ENCODE measurements at places on chromosomes 13 and 19.

DNA sequence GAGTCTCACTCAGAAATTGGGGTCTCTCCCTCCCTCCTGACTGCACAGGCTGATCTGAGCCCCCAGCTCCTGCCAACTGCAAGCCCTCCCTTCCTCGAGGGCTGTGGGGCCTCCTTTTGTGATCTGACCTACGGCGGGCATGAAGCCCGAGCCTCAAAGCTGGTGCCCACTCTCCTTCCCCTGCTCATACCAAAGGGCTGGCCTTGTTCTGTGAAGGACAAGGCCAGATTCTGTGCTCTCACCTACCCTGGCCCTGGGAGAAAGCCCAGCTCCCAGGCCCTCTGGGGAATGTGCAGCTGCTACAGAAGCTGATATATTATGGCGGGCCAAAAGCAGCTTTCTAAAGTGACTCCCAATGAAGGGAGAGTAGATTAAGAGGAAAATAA lies 9.0 kb upstream of the ECH1 start:
- DNase-seq: no peak

DNA sequence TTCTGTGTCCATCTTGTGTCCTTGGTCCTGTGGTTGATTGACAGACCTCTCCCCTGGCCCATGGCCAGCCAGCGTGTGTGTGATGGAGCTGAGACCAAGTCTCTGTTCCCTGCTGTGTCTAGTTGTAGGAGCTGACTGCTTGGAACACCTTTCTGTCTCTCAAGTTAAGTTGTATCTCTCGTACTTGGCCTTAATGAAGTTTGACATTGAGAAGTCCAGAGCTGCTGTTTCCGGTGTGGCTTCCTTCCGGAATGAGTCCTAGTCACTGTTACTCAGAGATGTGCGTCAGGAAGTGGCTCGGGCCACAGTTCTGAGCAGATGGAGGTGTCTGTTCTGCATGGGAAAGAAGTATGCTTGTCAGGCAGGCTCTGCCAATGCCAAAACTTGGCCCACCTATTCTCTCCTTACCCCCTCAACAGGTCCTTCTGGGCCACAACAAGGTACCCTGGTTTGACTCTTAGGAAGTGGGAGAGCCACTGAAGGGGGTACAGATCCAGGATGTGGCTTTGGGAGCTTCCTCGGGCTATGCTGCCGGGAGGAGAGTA lies 54.3 kb downstream of the GATAD2A start:
- DNase-seq: peak; percentile 34

- no peak for DNase-seq
Measured at GRCh38 chr19:2294687-2295335, 12.8 kb upstream of the PEAK3 start.

DNA sequence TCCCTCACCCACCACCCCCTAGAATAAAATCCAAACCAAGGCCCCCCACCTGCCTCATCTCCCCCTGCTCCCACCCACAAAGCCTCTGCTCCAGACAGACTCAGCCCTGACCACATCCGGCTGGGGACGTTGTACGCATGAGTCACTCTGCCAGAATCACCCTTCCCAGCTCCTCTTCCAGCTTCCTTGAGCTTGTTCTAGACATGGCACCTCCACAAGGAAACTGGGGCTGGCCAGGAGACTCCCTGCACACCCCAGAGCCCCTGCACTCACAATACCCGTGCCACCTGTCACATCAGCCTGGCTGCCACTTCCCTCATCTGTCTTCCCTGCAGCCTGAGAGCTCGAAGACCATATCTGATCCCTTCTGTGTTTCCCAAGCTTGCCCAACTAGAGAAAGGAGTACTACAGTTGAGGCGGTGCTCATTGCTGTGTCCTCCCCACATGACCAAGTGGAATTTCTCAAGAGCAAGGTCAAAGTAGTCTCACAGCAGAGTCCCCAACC lies 9.7 kb downstream of the DEDD2 start:
- DNase-seq: no peak

- DNase-seq: no peak
Measured at GRCh38 chr19:38544569-38545315, 73.0 kb downstream of the MAP4K1 start.

GRCh38 chr13:26847281-26847680 lies 86.7 kb upstream of the GPR12 start:
- DNase-seq: no peak

DNA sequence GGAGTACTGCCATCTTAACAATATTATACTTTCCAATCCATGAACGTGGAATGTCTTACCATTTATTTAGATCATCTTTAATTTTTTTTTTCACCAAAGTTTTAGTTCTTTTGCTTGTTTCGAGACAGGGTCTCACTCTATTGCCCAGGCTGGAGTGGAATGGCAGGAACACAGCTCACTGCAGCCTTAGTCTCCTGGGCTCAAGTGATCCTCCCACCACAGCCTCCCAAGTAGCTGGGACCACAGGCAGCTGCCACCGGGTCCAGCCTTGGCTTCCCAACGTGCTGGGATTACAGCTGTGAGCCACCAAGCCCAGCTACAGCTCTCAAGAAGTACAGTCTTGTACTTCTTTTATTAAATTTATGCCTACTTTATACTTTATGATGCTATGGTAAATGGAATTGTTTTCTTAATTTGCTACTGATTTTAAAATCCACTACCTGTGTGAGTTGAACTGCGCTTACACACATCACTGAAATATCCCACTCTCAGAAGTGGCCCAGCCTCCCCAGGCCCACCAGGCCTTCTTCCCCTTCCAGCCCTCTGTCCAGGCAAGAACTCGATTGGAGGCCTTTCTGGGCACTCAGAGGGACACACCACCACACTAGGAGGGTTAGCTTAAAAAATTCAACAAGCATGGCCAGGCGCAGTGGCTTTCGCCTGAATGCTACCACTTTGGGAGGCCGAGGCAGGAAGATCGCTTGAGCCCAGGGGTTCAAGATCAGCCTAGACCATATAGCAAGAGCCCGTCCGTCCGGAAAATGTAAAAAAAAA lies 1.0 kb upstream of the PGLS start:
- no peak for DNase-seq

GRCh38 chr19:2547721-2548120 lies 71.8 kb downstream of the GADD45B start:
- no peak for DNase-seq

GRCh38 chr13:38980750-38981078 lies 9.9 kb downstream of the STOML3 start:
- no peak for DNase-seq

GRCh38 chr19:45623984-45624383 lies 15.2 kb downstream of the EML2 start:
- no peak for DNase-seq

DNA sequence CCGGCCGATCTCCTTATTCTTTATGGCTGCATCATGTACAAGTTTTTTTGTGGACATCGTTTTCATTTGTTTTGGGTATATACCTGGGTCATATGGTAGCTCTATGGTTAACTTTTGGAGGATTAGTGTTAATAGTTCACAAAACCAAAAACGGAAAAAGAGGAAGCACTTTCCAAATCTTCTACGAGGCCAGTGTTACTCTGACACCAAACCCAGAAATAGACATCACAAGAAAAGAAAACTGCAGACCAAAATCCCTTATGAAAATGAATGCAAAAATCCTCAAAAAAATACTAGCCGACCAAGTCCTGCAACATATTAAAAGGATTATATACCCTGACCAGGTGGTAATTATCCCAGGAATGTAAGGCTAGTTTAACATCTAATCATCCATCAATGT lies 29.8 kb downstream of the ADGRE2 start:
- no peak for DNase-seq

DNA sequence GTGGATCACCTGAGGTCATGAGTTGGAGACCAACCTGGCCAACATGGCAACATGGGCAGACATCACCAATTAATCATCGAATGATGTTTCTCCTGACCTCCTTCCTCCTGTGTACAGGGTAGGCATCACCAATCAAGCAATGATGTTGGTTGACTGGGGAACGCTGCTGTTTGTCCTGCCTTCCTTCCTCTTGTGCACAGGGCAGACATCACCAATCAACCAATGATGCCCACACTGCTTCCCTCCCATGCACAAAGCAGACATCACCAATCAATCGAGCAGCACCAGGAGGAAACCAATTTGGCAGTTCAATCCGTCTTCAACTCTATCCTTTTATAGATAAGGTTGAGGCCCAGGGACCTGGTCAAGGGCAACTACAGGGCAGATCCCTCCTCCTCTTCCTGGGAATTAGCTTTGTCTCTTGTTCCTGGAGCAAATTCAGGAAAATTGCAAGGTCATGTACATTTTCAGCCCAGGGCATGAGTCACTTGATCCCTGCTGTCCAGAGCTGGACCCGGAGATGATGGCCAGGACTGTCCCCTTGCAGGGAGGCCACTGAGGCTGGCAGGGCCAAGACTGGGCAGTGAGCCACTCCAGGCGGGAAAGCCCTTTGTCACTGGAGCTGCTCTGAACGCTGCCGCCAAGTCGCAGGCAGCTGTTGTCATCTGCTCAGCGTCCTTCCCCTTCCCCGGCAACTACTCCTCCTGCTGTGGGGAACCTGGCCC lies 5.3 kb upstream of the CSNK1G2 start:
- no peak for DNase-seq

DNA sequence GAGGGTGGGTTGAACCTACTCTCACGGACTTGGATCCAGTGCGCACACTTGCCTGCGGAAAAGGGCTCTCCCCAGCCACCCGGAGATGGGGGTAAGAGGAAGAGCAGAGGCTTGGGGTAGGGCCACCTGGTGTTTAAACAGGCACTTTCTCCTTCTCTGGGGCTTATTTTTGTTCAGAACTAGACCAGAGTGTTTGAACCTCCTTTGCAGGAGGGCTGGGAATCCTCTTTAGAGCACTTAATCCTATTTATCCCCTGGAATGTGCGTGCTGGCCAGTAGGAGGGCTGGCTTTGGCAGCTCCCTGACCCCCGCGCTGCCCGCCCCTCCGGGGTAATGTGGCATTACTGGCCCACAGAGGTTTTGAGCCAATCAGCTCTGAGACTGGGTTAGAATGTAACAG lies 2.0 kb downstream of the RGS9BP start:
- DNase-seq: no peak

DNA sequence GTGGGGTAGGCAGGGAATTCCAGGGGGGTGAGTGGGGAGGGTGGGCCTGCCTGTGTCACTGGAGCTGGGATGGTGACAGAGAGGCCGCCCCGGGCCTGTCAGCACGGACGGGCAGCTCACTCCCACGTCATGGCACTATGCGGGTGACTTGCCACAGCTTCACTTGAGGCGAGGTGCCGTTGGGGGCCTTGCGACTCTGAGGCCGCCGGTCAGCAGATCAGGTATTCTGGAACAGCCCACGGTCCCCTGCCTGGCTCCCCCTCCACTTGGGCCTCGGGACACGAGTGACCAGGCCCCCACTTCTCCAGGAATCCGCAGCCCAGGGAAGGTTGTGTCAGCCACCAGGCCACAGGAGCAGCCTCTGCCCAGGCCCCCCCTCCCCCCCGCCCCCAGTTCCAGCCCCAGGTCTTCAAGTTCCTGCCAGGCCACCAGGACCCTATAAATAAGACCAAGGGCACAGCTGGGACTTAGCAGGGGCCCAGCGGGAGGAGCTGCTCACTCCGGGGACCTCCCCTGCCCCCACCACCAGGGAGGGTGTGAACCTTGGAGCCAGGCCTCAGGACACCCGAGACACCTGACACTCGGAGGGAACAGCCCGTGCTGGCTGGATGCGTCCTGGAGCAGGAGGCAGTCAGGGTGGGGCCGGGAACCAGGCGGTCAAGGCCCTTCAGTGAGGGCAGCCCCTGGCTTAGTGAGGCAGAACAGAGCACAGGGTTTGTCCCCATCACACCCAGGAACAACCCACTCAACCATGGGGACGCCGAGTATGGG lies 2.7 kb upstream of the MIDN start:
- no peak for DNase-seq

GRCh38 chr13:40665126-40666044 lies 1.1 kb downstream of the FOXO1 start:
- DNase-seq: peak; percentile 35

- DNase-seq: no peak
Measured at GRCh38 chr19:17306285-17306714, 628 bp downstream of the MRPL34 start.

- DNase-seq: no peak
Measured at GRCh38 chr13:34031610-34032009, 213.7 kb downstream of the RFC3 start.

DNA sequence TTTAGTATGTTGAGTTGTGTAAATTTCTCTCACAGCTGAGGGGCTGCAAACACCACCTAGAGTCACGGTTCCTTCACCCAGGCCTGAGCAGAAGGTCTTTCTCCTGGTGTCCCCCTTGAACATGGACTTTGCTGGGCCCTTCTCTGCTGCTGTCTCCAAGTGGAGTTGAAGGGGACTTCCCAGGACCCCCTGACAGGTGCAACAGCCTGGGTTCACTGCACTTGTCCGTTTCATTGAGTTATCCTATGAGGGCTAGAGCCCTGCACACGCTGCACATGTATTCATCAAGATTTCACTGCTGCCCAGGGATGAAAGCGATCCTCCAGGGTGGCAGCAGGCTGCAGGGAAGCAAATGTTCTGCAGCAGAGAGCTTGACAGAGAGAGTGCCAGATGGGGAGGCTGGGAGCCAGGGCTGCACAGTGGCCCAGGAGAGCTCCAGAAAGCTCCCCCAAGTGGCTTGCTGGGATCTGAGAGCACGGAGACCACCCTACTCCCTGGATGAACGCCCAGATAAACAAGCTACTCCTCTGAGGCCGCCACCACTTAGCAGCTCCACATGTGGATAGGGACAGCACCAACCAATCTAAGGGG lies 10.3 kb downstream of the TMEM272 start:
- DNase-seq: no peak

DNA sequence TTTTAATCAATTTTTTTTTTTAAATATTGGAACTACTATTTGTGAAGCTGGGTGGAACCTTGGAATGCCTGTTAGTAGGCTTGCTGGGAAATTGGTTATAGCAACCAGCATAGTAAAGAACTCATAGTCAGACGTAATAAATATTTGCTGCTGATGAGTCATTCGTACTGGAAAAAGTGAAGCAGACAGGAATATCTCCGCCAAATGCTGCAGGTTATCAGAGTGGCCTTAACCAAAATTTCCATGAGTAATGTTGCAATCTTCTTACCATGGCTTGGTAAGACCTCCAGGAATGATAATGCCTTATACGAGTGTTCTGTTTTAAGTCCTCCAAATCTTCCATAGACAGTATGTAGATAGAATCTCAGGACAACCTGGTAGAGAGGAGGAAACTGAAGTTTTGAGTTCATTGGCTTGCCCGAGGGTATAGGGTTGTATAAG lies 34.2 kb downstream of the MBNL2 start:
- no peak for DNase-seq

DNA sequence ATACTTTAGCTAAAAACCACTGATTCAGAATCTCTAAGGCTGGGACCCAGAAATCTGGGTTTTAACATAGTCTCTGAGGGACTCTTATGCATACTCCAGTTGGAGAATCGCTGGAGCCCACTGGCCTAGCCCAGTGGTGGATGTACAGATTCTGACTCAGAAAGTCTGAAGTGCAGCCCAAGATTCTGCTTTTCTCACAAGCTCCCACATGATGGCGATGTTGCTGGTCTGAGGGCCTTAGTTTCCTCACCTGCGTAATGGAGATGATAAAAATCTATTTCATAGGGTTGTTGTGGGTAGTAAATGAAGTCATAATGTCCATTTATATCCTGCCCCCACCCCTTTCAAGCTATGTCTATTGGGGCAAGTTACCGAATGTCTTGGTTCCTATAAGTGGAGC lies 7.7 kb upstream of the CDADC1 start:
- peak; percentile 10 for DNase-seq
